Transverse colon (tissue), 4 donors: ENCODE measurements at places on chromosomes 4 and X.

- DNase-seq, result no peak
Measured at GRCh38 chr4:81675791-81676393, 204.2 kb upstream of the RASGEF1B start.

GRCh38 chr4:6942238-6942800, 32.7 kb downstream of the TBC1D14 start:
- no peak for DNase-seq

- DNase-seq, result no peak
Measured at GRCh38 chr4:9916346-9916745, 105.0 kb downstream of the SLC2A9 start.

- no peak for DNase-seq
Measured at GRCh38 chrX:56314334-56314733, 82.2 kb downstream of the KLF8 start.

DNA sequence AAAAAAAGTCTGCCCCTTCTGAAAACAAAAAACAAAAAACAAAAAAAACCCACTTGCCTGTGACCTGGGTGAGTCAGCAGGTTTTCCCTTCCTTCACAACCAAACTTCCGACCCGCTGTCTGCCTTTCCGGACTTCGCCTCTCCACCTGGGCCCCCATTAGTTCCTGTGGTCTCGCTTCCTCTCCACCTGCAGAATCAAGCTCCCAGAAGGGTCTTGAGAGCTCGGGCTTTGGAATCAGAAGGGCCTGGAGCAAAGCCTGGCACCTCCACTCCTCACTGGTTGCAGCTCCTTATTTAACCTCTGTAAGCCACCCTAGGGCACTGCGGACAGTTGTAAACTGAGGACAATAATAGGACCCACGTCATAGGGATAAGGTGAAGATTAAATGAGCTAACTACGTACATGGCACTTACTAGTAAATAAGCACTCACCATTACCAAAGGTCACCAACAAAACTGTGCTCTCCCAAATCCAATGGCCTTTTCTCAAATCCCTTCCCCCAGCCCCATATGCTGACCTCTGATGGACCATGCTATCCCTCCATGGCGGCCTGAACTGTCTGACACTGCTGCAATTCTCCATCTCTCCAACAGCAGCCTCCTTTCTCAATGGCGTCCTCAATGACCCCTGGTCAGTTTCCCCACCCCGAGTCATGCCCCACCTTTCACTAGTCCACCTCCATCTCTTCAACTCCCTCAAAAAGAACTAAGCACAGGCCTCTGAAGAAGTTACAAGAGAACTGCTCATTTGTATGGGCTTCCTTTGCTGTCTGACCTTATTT, 64.2 kb downstream of the IRF2 start:
- DNase-seq, result peak; percentile 42

DNA sequence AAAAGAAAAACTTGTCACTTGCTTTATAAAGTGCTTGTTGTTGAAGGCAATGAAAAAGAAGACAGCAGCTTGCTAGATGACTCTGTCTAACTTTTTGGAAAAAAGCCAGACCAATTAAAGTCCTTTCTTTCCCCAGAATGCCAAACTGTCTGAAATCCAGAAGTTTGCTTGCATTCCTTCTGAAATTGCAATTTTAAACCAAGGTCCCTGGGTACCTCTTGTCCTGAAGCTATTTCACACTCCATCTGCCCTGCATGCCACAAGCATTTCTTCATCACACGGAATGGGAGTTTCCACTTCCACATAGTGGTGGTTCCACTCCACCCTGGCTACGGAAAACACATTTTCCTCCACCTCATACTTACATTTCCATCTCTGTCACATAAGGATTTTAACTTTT, 101.0 kb downstream of the PAPSS1 start:
- DNase-seq, result no peak

GRCh38 chr4:156298230-156298629, 344.6 kb upstream of the CTSO start:
- DNase-seq, result peak; percentile 16

DNA sequence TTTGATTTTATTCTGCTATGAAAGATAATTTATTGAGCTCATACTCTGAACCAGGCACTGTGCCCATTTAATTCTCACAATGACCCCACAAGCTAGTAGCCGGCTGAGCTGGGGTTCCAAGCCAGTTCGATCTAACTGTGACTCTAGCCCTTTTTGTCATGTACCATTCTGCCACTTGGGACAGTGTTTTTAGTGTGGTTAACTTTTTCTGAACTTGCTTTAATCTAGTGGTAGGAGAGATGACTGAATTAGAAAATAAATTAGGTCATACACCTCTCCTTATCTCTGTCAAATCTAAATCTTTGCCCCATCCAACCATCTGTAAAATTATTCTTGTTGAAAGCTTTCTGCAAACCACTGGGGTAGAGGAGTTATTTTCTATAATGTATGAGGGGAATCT, 136.0 kb downstream of the CBR4 start:
- DNase-seq, result no peak
